Stimulated activated CD4-positive, alpha-beta T cell treated with anti-CD3 and anti-CD28 coated beads, Interleukin-1b, Interleukin-23, amount 100 ng/mL, for 1 hour (primary cell): ENCODE measurements at places on chromosomes 1 and 21.

- DNase-seq = no peak
Observed at GRCh38 chr1:180204231-180204630, 25.8 kb upstream of the LHX4 start.

- DNase-seq = no peak
Observed at GRCh38 chr1:182095946-182096345, 34.4 kb upstream of the ZNF648 start.

DNA sequence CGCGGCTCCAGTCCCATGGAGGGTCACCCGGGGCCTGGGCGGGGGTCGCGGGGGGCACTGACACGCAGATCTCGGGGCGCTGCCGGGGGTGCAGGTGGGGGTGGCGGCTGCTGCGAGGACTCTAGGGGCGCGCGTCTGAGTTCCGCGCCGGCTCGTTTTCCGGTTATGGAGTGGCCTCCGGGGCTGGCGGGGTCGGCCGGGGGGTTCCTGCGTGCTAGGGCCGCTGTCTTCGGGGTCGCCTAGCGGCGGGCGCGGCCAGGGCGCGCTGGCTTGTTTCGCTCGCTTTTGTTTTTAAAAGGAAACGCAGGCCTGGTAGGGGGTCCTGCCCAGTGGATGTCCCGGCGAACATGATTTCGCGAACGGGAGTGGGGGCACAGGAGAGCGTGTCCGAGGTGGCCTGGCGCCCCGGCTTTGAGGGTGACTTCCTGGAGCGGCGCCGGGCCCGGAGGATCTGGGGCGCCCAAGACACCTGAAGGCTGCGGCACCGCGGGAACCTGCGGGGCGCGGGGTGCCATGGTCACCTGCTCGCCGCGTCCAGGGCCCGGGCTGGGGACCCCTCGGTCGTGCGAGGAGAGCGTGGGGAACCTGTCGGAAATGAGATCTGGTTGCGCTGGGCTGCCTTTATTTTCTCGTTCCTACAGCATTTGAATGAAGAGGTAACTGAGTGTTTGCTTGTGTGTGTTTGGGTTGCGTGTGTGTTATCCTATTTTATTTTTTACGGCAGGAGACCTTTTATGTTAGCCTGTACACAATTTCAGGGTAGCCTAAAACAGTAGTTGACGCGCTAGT lies 618 bp downstream of the ETS2 start:
- DNase-seq = no peak

GRCh38 chr1:166738873-166739272 lies 100.4 kb upstream of the POGK start:
- no peak for DNase-seq

GRCh38 chr21:16075649-16076282 lies 346.0 kb downstream of the USP25 start:
- no peak for DNase-seq
